ENCODE measurements at places on chromosomes 13 and 19.

- DNase-seq = peak; percentile 81
Measured at GRCh38 chr19:11377237-11377636, 2.8 kb downstream of the SWSAP1 start.

DNA sequence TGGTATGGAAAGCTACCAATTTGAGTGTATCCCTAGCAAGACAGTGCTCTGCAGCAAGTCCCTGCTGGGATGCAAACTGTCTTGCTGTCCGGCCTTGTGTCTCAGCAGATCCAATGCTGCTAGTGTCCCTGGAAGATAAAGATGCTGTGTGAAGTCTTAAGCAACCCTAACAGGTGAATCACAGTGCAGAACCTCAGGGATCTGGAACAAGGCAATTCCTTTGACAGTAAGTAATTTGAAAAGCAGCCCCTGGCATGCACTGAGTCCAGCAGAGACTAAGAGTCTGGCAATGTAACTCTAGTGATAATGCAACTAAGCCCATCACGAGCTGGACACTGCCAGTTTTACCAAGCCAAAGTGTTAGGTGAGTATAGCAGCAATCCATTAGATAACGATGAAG is 1.7 kb upstream of the UCHL3 start:
- DNase-seq = no peak

GRCh38 chr13:110185696-110186095 is 121.3 kb downstream of the COL4A1 start:
- peak; percentile 93 for DNase-seq

DNA sequence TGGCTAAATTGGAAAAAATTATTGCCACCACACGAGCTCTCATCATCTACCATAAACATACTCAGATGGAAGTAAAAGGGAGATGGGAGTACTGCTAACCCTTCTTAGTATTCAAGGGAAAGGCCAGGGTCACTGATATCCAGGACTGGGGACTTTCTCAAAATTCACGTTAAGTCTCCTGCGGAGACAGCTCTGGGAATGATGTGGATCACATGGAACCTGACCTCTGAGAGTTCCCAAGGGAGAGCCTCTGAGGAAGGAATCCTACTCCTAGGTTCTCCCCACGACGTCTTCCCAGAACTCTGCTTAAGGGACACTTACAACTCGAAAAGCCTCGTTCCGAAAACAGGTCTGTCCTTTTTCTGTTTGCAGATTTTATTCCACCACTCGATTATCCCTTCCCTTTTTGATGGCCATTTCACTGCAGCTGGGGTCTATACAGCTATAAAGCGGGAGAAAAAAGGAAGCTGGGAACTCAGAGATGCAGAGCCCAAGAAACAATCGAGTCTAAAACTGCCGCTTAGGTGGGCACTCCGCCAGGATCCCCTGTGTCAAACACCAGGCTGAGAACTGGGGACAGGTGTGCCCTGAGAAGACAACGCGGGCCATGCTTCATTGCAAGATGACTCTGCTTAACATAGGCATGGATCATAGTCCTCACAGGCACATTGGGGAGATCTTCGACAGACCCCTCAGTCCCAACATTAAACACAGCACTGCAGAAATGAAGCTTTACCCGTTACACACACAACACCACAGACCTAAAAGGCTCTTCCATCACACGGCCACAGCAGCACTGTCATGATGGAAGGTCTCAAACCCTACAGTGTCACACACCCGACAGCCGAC is 823 bp upstream of the ZNF567 start:
- DNase-seq = peak; percentile 54
